ENCODE measurements at places on chromosomes 2 and 18. TPM values are rescaled to one million over a fixed set of nuclear protein-coding genes. Genes with fewer than 3 reads are reported as not detected.

Gene SLC30A3
- 1.0 TPM for total RNA-seq

Gene GCC2
- 59.9 TPM for total RNA-seq

Gene REG1B
- not detected for total RNA-seq

Gene XIRP2
- not detected for total RNA-seq

Gene MYL1
- not detected for total RNA-seq

Gene KRTCAP3
- 25.9 TPM for total RNA-seq

Gene ARHGAP25
- total RNA-seq: 0.82 TPM

Gene PTPRM
- total RNA-seq: 57.6 TPM

Gene RFTN2
- total RNA-seq: 0.47 TPM

Gene FZD7
- 266 TPM for total RNA-seq

Gene UBE2E3
- total RNA-seq: 93.3 TPM

Gene SPOPL
- 17.4 TPM for total RNA-seq

Gene TXNDC2
- total RNA-seq: not detected

Gene HOXD1
- 0.18 TPM for total RNA-seq

Gene IL18R1
- total RNA-seq: 1.5 TPM

Gene TTC27
- 18.8 TPM for total RNA-seq

Gene TCF23
- total RNA-seq: not detected

Gene RNF152
- 90.8 TPM for total RNA-seq

Gene LRRC30
- total RNA-seq: not detected

Gene NAT8
- total RNA-seq: not detected

Gene DLGAP1
- 21.5 TPM for total RNA-seq

Gene TMEM18
- 20.1 TPM for total RNA-seq
